ENCODE measurements at places on chromosomes 6 and 20.

- no peak for DNase-seq
These were observed 66.5 kb downstream of the CNBD2 start for GRCh38 chr20:36034875-36035274.

- DNase-seq, result no peak
These were observed 144.3 kb upstream of the TENT5A start for GRCh38 chr6:81896525-81897503.

- no peak for DNase-seq
These were observed 356.4 kb downstream of the PRKN start for GRCh38 chr6:162371121-162371520.

GRCh38 chr20:38799203-38799602 is 6.3 kb upstream of the PPP1R16B start:
- no peak for DNase-seq

GRCh38 chr6:132683543-132683942 is 24.6 kb upstream of the TAAR1 start:
- no peak for DNase-seq

- DNase-seq, result no peak
These were observed 66.1 kb upstream of the SLC22A16 start for GRCh38 chr6:110542311-110543024.

DNA sequence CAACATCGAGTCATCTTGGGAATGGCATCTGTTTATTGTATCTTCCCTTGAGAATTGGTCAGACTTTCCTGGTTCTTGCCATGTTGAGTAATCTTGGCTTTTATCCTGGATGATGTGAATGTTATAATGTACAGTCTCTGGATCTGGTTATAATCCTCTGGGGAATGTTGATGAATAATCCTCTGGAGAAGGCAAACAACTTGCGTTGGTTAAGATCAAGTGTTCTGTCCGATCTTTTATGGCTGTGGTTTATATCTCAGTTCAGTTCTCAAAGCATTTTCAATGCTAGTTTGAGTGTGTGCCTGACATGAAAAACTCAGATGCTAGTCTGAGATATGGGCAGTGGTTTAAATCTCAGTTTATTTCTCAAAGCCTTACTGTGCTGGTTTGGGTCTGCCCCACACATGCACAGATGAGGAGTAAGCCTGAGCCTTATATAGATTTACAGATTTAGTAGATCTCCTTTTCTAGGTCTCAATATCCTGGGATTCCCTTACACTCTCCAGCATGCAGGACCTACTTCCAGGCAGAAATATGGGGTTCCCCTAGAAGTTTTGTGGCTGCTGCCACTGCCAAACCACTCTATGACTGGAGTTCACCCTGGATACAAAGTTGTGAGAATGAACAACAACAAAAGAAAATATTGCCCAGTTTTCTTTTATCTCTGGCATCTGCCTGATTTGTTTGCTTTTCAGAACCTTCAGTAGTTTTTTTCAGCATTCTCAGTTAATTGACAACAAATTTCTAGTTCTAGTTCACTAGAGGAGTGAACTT is 191.8 kb upstream of the MAN1A1 start:
- no peak for DNase-seq

DNA sequence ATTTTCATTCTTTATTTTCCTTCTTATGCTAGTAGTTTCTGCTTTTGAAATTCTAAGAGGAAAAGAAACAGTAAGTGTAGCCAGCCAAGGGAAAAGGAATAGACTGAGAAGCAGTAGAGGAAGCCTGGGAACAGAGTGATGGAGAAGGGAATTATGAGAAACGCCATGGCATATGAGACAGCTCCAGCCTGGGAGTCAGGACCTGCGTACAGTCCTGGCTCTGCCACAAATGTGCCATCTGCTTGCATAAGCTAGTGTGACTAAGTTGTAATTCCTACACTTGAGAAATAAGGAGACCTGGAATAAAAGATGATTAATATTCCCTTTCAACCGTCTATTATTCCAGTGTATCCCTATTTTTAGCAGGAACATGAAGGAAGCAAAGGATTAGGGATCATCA is 47.5 kb downstream of the OSTM1 start:
- DNase-seq, result no peak

DNA sequence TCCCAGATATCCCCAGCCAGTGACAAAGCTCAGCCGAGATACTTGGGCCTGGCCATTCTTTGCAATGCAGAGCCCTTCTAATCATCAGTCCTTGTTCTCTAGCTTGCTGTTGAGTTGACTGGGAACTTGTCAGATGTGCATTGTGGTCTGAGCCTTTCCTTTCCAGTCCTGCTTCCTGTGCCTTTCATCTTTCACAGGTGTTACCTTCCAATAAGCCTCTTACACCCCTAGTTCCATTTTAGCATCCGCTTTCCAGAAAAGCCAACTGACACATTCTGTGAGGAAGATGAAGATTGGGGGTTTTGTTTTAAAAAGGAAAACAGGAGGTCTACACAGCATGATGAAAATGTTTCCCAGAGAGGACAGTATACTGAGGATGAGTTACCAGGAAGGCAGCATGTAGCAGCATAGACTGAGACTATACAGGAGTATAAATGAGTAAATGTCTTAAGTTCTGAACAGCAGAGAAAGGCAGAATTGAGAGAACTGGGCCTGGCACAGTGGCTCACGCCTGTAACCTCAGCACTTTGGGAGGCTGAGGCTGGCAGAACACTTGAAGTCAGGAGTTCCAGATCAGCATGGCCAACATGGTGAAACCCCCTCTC is 5.6 kb upstream of the CEP85L start:
- no peak for DNase-seq

DNA sequence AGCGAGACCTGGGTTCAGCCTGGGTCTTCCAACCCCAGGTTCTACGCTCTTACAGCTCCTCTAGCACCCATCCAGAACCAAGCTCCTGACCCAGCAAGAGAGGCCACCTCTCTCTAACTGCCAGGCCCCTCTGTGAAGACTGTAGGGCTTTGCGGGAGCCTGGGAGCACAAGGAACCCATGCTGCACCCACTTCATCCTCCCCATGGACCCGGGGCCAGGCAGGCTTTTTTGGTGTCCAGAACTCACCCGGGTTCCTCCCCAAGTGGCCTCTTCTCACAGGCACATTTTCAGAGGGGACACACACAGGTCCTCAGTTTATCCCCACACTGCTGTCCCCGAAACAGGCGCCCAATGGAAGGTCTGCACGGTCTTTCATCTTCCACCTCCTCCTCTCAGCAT is 145.9 kb downstream of the SYNDIG1 start:
- no peak for DNase-seq

All from gastrocnemius medialis (tissue), 4 donors.